ENCODE measurements at places on chromosomes 2 and 18.
A peak's percentile ranks its signal among the peaks of the same experiment; 100 is the strongest.

DNA sequence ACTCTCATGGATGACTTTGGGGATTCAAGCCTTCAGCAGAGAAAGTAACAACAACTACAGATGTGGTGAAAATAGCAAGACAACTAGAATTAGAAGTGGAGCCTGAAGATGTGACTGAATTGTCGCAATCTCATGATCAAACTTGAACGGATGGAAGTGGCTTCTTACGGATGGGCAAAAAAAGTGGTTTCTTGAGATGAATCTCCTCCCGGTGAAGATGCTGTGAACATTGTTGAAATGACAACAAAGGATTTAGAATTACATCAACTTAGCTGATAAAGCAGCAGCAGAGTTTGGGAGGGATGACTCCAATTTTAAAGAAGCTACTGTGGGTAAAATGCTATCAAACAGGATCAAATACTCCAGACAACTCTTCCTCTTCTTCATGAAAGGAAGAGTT, 43.1 kb downstream of the AAK1 start:
- peak; percentile 47 for DNase-seq

- DNase-seq: no peak
Measured at GRCh38 chr18:57131782-57132181, 15.1 kb upstream of the BOD1L2 start.

DNA sequence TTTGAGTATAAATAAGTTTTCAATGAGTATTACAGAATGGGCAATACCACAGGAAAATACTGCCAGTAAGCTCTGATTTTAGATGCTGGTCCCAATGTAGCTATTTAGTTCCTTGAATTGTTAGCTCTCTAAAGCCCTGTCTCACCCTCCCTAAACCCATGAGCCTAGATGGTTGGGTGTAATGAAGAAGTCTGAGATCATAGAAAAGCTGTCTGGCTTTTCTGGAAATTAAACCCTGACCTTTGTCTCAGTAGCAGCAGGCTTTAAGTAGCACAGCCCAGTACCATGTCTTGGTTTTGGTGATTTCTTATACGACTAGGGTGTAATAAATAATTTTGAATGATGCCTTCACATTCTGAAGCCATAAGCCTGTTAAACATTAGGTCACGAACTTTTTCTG, 55.3 kb downstream of the TMEM200C start:
- no peak for DNase-seq

DNA sequence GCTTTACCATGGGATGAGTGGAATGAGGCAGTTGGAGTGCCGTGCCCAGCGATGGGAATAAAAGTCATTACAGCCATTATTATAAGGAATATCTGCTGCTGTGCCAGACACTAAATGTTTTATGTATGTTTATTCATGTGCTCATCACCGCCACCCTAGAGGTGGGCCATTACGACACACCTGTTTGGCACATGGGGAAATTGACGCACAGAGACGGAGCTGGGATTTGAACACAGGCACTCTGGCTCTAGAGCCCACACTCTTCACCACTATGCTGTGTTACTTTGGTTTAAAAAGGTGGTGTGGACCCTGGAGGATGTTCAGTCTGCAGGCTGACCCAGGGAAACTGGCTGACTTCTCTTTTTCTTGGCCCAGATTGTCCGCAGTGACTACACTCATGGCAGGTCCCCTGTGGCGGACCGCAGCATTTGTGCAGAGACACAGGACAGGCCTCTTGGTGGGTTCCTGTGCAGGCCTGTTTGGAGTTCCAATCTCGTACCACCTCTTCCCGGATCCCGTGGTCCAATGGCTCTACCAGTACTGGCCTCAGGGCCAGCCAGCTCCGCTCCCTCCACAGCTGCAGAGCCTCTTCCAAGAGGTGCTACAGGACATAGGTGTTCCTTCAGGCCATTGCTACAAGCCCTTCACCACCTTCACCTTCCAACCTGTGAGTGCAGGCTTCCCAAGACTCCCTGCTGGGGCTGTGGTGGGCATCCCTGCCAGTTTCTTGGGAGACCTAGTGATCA, 1.6 kb downstream of the TMEM177 start:
- DNase-seq: no peak

- no peak for DNase-seq
Measured at GRCh38 chr18:11224153-11224552, 74.8 kb upstream of the PIEZO2 start.

DNA sequence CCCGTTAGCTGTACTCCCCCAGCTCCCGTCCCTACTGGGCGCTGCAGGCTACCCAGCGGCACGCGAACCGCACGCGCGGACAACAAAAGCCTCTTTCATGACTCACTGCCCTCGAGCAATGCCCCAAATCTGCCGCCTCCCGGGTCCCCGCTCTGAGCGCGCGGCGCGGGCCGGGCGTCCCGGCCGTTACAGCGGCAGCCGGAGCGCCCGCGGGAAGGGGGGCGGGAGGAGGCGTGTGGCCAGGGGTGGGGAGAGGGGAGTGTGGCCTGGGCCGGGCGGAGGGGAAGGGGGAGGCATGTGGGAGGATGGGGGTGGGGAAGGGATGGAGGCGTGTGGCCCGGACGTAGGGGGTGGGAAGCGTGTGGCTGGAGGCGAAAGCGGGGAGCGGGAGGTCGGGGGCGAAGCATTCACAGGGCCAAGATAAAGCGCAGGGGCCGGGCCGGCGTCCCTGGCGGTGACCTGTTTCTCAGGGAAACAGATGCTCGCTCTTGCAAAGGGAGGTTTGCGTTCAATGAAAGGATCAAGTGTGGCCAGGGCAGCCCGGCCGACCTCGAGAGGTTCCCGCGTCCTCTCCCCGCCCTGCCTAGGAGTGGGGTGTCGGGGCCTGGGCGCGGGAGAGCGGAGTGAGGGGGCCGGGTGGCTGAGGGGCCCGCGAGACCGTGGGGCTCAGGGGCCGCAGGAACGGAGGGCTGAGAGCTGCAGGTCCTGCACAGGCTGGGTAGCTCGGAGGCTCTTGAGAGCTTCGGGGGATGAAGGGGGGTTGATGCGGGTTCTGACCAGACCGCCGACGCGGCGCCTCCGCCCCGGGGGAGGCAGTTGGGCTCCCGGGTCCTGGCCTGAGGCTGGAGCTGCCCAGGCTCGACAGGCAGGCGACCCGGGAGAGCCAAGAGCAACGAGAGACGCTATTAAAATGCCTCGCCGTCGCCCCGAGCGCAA, 3.5 kb upstream of the NEUROD1 start:
- no peak for DNase-seq

- DNase-seq: no peak
Measured at GRCh38 chr2:233917116-233917515, at the start of gene TRPM8. TRPM8 (plus strand) TSS chr2:233917373; CDS start chr2:233926538, 9,165 bp downstream.

DNA sequence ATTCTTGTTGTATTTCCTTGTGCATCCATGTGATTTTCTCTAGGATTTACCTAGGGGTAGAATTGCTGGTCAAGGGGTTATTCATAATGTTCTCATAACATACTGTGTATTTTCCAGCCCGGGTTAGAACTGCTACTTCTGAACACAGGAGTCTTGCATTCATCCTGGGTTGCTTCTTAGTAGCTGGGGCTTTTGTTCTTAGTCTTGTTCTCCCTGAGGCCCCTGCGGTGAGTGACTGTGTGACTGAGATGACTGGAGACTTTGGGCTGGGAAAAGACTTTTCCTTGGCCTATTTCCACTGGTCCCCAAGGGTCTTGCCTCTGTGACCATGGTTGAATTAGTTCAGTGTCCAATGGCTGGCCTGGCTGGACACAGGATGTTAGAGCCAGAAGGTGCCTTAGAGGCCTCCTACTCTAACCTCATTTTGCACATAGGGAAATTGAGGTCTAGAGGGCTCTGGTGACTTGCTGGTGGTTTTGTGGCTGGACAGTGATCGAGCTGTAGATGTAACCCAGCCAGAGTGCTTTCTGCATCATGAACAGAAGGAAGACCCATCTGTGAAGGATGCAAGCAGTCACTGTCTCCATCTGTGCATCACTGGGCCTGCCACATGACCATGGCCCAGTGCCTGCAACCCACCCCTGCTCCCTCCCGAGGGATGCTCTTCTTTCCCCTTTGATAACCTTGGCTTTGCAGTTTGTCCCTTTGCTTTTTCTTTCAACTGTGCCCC, 233.3 kb downstream of the FHOD3 start:
- DNase-seq: no peak

- DNase-seq: no peak
Measured at GRCh38 chr2:3264010-3264744, 113.4 kb downstream of the EIPR1 start.

DNA sequence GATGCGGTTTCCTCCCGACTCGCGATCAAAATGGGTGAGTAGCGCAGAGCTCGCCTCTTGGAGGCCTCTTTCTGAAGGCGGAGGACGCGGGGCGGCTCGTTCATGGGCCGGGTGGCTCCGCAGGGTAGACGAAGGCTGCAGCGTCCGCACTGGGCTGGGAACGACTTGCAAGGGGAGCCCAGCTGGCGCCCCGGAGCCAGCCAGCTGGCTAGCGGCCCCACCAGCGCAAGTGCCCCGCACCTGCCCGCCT, 328 bp upstream of the PASK start:
- DNase-seq: no peak

DNA sequence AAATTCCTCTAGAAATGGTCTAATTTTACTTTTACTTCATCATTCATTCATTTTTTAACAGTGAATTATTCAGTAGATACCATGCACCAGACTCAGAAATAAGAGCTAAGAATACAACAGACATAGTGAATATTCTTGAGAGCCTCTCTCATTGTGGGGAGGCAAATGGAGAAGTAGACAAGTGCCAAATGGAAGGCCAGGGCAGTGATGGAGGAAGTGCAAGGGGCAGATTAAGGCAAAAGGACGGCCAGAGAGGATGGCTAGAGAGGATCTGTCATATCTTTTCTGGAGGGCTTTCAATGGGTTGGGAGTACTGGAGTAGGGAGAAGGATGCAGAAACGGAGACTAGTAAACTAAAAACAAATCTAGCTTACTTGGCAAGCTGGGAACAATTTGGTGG, 19.0 kb upstream of the RMDN2 start:
- no peak for DNase-seq

- DNase-seq: peak; percentile 53
Measured at GRCh38 chr18:31943878-31944816, 1.2 kb upstream of the TRAPPC8 start.

DNA sequence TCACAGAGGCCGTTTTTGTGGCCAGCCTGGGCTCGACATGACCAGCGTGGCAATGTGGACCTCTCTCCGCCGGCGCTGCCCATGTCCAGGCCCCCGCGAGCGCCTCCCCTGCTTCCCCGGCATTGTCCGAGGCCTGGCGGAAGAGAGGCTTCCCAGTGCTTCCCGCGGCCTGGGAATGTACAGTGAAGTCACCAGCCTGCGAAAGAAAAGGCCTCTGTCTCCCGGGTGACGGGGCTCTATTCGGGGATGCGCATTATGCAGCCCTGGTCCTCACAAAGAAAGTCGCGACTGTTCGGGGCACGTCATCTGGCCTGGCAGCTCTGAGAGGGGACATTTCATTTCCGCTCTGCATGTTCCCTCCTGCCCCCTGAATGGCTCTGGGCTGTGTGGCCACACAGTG, 109.2 kb upstream of the AGAP1 start:
- no peak for DNase-seq

GRCh38 chr2:19356545-19357401, 1.6 kb downstream of the OSR1 start:
- DNase-seq: no peak

GRCh38 chr18:76490670-76491472, 4.2 kb downstream of the ZNF516 start:
- DNase-seq: peak; percentile 64

DNA sequence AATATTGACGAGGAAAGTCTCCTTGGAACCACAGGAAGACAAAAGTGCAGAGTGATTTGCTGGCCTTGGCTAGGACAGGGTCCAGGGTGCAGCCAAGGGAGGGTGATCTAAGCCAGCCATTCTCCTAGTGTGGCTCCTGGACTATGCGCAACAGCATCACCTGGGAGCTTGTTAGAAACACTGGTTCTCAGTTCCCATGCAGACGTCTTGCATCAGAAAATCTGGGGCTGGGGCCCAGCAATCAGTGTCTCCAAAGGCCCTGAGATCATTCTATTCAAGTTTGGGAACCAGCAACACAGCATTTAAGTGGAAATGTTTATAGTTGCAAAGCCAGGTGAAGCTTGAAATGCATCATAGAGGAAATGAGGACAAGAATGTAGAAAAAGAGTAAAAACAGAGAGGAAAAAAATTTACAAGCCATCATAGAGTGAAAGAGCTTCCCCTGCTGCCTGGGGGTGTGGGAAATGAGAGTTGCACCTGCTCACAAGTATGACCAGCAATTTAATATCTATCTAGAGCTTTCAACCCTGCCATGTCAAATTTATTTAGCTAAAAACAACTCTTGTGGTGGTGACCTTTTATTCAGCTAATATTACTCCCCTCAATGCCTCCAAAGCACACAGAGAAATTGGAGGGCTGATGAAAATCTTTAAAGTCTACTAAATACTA, 54.4 kb upstream of the SEC11C start:
- no peak for DNase-seq

GRCh38 chr2:23118894-23119293, 266.1 kb upstream of the KLHL29 start:
- no peak for DNase-seq

GRCh38 chr18:45408218-45408617, 207.1 kb upstream of the SLC14A2 start:
- no peak for DNase-seq

GRCh38 chr2:158825021-158825420, 29.9 kb downstream of the DAPL1 start:
- no peak for DNase-seq

GRCh38 chr2:181354626-181355025, 102.6 kb upstream of the ITGA4 start:
- DNase-seq: no peak
